SW480 (cell line): ENCODE measurements at places on chromosomes 3 and 15.

DNA sequence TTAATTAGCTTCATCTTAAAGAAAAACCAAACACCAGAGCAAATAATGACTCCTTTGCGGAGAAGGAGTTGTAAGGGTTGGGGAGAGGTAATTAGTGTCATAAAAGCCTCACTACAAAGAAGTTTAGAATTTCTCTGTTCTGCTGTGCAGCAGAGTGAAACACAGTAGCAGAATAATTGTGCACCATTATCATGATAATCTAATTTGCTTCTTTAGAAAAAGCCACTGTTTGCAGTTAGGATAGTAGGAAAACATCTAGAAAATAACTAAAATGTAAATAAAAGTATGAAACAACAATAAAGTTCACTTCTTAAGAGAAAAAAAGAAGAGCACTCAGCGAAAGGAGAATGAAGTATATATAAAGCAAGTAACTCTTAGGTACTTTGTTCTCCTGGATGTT, 5.5 kb downstream of the SHOX2 start:
- no peak for DNase-seq

GRCh38 chr3:170560717-170561382, 25.0 kb downstream of the SLC7A14 start:
- no peak for DNase-seq

DNA sequence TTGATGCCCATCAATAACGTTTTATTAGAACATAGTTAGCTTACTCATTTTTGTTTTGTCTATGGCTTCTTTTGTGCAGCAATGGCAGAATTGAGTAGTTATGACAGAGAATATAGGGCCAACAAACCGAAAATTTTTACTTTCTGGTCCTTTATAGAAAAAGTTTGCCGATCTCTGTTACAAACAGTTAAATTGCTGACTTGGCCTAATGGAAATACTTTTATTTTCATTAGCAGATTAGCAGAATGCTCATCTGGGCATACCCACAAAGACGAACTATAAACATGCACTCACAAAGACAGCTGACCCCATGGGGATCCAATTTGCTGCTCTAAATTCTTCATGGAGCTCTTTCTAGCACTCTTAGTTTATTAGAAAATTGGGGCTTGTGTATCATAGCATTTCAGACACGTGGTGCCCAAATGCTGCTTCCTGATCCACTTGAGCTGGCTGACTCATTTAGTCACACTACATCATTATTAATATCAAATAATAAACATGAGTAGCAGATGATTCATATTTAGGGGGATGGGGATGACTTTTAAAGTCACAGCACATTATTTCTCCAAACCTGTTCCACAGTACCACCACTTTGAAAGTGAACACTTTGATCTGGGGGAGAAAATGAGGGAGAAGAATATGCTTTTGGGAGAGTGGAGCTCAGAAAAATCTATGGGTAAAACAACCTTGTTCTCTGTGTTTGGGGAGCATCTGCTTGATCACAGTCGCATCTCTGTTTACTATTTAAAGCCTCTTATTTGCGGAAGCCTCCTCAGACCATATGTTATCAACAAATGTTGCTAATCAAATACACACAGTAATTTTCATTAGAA, 228.1 kb upstream of the FEZF2 start:
- peak; percentile 60 for DNase-seq

DNA sequence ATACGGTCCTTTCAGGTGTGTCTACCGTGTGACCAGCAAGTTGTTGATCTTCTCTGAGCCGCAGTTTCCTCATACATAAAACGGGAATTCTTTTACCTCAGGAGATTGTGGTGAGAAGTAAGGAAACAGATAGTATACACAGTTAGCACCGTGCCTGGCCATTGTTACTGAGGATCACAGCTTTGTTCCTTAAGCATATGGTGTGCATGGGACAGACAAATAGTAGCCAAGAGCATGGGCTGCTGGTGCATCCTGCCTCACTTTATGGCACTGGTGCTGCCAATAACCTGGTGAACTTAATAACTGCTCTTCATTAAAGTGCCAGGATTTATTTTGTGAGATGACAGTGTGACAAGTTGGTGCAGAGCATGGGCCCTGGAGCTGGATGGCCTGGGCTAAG, 86.3 kb downstream of the PDCD6IP start:
- DNase-seq = no peak

DNA sequence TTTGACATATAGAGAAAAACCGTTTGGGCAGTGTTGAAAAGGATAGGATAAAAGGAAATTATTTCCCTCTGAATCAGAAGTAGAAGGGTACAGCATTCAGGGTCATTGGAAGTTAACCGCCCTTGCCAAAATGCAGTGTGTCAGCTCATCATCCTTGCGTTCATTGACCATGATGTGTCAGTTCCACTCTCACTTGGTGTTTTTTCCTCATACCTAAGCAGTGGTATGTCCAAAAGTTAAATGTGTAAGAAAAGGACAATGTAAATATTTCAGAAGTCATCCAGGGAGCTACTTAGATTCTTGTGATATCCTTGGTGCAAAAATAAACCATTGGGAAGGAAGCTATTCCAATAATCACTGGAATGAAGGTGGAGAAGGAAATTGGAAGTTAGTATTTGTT, 50.7 kb downstream of the MAP6D1 start:
- no peak for DNase-seq

DNA sequence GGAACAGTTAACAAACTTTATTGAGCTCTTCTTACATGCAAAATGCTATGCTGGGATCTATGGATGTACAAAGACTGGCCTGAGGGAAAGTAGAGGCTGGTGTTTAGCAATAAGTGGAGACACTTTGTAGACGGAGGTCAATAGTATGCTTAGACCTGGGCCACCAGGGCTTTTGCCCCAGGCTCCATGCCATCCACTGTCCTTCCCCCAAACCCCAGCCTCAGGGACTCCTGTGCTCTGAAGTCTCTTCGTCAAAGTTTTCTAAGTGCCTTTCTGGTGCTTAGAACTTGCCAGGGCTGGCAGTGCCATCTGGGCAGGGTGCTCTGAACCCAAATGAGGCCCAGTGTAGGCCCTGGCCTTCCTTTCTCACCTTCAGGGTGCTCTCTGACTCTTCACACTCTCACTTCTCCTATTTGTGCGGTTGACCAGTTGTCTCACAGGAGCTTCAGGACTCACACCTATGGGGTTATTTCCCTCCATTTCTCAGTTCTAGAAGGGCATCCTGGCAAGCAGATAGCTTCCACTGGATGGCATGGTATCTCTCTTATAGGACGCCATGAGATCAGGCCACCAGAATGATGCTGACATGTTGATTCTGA, 21.8 kb upstream of the KCNAB1 start:
- no peak for DNase-seq

- DNase-seq = no peak
Observed at GRCh38 chr3:55521064-55521737, 34.1 kb upstream of the WNT5A start.

DNA sequence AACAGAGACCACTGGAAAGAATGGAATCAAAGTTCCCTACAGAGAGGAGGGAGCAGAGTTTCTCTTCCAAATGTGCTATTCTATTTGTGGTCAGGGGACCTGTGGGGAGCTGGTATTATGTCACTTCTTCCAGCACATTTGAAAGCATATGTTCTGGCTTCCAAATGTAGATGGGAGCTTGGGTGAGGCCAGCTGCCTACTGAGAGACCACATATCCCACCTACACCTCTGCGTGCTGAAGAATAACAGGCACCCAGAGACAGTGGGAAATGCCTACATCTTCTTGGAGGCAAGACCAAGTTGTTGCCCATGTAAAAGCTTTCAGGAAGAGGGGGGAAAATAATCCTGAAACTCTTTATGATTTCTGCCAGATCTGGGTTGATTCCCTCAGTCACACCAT, 286.8 kb upstream of the UMPS start:
- DNase-seq = no peak

GRCh38 chr3:66797889-66798560, 200.1 kb upstream of the KBTBD8 start:
- no peak for DNase-seq

- no peak for DNase-seq
Observed at GRCh38 chr3:61768284-61769037, 207.1 kb downstream of the PTPRG start.

GRCh38 chr15:60907233-60907947, 321.7 kb downstream of the RORA start:
- DNase-seq = no peak

DNA sequence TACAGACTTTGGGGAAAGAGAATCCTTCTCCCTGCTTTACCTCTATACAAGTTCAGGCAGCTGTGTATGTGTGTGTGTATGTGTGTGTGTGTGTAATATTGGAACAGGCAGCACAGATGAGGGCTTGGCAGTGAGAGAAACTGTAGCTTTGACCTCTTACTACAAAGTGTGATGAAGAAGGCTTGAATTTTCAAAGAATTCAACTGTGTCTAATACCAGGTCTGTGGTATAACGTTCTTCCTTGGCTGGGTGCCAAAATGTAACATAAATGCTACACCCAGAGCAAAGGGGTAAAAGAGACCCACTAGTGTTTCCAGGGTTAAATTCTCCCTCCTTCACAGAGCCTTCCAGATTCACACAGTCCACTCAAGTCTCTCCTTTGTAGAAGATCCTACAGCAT, 51.1 kb downstream of the CHST2 start:
- no peak for DNase-seq

- DNase-seq = no peak
Observed at GRCh38 chr3:21326704-21327475, 424.1 kb downstream of the ZNF385D start.

DNA sequence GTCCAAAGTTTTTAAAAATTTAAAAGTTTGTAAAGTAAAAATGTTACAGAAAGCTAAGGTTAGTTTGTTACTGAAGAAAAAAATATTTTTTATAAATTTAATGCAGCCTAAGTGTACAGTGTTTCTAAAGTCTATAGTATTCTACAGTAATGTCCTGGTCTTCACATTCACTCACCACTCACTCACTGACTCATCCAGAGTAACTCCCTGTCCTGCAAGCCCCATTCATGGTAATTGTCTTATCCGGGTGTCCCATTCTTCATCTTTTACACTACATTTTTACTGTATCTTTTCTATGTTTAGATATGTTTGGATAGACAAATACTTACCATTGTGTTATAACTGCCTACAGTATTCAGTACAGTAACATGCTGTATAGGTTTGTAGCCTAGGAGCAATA, 36.7 kb upstream of the ATP10A start:
- DNase-seq = no peak

DNA sequence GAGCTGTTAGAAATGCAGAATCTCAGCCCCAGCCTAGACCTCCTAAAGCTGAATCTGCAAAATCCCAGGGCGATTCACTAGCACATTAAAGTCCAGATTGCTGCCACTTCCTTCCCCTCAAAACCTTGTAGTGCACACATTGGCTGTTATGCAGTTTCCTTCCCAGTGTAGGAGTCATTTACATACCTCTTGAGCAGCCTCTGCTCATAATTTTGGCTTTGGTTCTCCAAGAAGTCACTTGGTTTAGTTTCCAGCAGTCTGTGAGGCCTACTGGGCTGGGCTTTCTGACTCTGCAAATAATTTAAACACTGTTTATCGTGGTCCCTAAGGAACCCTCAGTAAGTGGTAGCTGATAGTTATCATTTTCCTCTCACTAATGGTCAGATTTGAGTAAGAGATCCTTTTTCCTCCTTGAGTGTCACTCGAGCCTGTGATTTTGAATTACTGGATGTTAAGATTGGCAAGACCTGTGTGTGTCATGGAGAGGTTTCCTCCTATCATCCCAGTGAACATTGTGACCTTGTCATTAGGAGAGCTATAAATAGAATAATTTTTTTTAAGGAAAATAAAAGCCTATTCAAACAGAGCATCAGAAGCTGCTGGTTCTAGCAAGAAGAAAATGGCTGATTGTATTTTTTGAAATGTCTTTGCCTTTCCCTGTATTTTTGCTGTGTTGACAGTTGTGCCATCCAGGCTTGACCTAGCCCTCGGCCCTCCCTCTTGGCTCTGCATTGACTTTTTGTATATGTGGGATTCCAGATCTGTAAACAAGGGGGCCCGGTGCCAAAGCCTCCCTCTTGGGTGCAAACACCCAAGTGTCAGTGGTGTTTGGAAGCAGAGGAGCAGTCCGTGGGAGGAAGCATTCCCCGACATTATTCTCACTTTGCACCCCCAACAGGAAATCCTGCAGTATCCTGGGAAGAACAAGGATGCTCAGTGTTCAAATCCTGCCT, 134.8 kb upstream of the ANKRD28 start:
- no peak for DNase-seq

- DNase-seq = no peak
Observed at GRCh38 chr3:173584838-173585831, 187.6 kb downstream of the NLGN1 start.

GRCh38 chr15:84690342-84690741, 25.6 kb downstream of the SEC11A start:
- no peak for DNase-seq

DNA sequence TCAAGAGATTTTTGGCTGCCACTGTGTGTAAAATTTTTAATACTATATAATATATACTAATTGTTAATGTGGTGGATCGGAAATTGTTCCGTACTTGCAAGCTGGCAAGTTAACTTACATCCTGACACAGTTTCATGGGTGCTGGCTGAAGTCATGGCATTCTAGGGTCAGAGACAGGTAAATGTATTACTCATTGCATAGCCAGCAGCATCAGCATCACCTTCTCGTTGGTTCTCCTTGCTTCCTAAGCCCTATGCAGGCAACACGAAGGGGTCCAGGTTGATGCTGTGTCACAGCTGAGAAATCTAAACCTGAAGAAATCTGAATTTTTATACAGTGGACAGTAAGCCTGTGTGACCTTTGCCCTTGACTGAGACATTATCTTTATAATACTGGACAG, 162.7 kb downstream of the KLHL25 start:
- DNase-seq = no peak
